ENCODE measurements at places on chromosomes 12 and 14.

- no peak for DNase-seq
These were observed 57.3 kb downstream of the GALNT16 start for GRCh38 chr14:69317102-69317755.

GRCh38 chr12:109178532-109178931 is 62.1 kb downstream of the ACACB start:
- no peak for DNase-seq

- no peak for DNase-seq
These were observed 53.3 kb upstream of the NCOR2 start for GRCh38 chr12:124620606-124621295.

DNA sequence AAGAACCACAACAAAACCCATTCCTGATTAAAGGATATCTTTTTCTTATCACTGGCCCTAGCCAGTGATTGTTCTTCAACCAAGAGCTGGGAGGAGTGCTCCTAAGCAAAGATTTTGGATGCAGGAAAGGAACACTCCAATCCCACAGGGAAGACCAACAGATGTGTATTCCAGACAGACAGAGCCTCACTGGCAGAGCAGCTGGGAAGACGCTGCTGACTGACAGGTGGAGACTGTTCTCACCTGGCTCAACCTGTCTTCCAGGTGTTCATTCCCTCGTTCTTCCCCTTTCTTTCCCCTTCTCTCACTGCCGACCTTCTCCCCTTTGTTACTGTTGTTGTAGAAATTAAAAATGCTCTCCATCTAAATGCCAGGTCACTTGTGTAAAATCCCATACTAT is 89.7 kb upstream of the CCDC198 start:
- no peak for DNase-seq

GRCh38 chr14:75404847-75405246 is 23.0 kb upstream of the JDP2 start:
- no peak for DNase-seq

GRCh38 chr14:49946320-49947141 is 53.6 kb downstream of the ARF6 start:
- peak; percentile 72 for DNase-seq

DNA sequence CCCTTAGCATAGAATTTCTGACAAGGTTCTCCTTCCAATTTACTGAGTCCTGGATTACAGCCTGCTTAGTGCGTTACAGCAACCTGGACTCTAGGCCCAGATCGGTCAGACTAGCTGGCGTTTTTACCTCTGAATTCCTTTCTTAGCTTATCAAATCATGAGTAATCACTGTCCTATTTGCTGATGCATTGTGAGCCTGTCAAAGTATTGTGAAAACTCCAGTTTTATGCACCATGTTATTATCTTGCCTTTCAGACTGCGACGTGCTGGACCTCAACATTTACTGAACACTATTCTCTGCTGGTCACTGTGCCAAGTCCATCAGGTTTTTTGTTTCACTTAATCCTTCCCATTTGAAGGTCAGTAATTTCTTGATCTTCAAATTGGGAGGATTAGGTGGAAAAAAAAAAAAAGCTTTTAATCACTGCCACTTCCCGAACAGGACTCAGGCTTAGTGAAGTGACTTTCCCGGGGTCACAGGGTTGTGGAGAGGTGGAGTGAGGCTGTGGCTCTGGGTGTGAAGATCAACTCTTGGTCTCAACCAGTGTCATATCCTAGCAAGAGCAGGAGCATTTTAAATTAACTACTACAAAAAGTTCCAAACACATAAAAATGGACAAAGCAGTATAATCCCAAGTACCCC is 31.2 kb downstream of the FBXO21 start:
- DNase-seq: no peak

DNA sequence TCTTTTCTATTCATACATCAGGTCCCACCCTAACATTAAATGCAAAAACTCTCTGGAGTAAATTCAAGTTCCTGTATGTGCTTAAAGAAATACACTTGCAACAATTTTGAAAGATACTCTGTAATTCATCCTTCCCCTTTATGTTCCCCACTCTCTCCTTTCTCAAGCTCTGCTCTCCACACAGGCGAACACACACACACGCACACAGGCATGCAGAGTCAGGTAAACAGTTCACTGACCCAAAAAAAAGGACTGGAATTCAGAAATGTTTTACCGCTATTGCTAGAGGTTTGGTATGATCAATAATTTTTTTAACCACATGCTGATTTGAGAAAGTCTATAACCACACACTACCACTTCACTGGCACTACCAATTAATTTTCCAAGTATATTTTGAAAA is 152.4 kb upstream of the TMCC3 start:
- DNase-seq: no peak

DNA sequence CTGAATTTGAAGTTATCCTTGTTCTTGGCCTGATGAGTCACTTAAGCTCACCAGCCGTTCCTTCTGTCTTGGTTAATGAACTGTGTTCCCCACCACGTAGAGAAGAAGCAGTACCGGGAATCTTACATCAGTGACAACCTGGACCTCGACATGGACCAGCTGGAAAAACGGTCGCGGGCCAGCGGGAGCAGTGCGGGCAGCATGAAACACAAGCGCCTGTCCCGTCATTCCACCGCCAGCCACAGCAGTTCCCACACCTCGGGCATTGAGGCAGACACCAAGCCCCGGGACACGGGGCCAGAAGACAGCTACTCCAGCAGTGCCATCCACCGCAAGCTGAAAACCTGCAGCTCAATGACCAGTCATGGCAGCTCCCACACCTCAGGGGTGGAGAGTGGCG is 68.2 kb downstream of the FRMD6 start:
- no peak for DNase-seq

GRCh38 chr14:77843195-77843594 is 43.3 kb downstream of the ADCK1 start:
- no peak for DNase-seq

DNA sequence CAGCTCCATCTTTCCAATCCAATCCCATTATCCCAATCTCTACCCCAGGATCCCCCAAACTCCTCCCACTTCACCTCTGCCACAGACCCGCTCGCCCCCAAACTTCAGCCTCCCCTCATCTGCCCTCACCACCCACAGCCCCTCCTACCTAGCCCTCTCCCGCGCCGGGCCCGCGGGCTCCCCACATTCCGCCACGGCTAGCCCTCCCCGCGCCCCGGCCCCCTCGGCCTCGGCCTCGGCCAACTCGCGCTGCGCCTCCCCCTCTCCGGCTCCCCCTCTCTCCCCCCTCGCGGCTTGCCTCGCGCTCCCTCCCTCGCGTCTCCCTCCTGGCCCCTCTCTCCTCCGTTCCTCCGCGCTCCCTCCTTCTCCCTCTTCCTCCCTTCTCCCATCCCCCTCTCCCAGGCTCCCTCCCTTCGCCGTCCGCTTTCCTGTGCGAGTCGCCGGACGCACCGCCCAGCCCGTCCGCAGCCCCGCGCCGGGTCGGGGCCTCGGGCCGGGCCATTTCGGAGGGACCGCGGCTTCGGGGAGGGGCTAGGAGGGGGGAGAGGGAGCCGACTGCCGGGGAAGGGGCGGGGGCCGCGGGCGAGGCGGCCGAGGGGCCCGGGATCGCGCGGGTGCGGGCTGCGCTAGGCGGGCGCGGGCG is at the start of gene ATN1:
Gene ATN1, plus strand, starts transcription at position 581 of the 643 bp plus-strand sequence. CDS start 6,043 bp downstream, outside the sequence.
- no peak for DNase-seq

- no peak for DNase-seq
These were observed 222.1 kb downstream of the AACS start for GRCh38 chr12:125287155-125287847.

DNA sequence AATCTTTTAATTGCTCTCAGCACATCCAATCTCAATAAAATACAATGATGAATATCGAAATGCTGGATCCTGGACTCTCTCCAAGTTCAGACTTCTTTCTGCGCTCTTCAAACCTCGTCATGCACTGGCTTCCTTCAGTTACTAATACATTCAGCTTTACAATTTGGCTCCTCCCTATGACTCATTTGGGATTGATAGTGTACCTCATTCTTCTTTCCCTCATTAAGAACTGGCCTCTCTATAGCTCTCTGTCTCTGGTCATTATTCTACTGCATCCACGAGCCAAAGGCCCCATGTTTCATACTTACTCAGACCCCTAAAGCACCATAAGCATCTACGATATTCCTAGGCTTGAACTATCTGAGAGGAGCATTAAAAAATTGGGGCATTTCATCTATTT is 4.9 kb downstream of the TSPAN8 start:
- DNase-seq: no peak

DNA sequence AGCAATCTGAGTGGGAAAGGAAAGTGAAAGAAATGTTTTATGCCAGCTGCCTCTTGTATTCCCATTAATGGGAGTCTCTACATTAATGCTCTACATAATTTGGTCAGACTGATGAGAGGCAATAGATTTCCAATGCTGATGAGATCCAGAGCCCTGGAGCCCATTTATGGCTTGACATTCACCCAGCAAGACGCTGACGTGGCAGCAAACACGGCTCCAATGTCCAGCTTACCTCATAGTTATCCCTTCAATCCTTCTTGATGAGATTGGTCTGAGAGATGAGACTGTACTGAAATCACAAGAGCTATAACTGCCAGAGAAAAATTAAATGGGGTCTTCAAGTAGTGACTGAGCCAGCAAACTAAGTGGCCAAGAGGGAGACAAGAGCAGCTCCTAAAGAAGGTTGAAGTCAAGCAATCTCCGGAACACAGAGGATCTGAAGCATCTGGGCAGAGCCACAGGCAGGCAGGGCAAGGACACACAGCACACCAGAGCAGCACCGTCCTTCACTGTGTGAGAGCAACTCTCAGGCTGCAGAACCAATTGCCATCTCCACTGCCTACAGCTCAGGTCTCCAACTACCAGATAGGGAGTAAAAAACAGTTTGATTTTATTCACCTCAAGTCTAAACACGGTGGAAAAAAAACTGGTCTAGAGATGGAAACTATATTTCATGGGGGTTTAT is 7.3 kb upstream of the MYO1A start:
- DNase-seq: no peak

- DNase-seq: no peak
These were observed 84.0 kb downstream of the PTPN21 start for GRCh38 chr14:88470542-88471440.

DNA sequence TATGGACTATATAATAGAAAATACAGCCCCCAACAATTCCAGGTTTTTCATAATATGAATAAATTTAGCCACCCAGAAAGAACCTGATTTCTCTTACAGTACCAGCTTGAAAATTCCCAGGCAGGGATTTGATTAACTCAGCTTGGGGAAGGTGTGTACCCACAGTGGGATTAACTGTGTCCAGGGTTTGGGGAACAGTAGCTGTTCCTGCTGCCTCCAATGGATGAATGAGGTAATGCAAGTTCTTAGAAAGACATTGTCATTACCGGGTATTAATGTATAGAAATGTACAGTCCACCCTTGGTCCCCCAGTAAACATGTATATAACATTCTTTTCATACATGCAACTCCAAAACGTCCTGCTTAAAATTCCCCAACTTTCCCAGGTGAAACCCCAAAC is 115.6 kb downstream of the LRIG3 start:
- no peak for DNase-seq

DNA sequence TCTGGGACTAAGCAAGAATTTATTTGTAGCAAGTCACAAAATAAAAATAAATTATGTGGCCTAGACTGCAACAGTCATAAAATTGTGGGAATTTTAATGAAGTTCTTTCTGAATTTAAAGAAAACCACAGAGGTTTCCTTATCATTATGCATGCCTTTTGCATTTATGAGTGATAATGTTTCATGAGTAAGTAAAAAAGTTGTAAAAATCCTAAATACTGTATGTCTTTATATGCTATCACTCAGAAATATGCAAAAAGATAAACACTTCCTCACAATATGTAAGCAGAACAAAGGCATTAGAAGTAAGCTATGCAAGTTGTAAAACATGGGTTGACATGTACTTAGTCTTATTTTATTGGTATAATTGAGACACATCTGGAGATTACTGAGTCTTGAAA is 239.4 kb upstream of the PDE3A start:
- DNase-seq: no peak

DNA sequence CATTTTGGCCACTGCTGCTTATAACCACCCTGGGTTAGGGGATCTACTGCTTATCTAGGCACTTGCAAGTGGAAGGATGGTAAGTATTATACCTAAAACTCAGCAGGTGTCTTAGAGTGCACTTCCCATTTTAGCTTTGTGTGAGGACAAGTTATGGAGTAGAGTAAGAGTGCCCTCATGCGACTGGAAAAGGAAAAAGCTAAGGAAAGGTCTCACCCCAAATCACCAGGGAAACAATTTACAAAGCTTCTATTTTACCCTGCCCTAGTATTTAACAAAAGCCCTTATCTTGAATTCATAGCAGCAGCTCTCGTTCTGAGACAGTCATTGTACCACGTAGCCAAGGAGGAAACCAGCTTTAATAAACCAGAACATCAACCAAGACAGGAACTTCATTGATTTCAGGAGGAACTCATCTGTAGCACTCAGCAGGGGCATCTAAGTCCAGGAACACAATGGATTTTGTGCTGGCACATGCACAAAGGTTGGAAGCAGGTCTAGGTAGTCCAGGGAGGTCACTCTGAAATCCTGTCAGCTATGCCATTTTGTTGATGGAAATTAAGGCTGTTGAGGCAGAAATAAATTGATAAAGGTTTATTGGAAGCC is 2.9 kb downstream of the RDH12 start:
- peak; percentile 62 for DNase-seq

DNA sequence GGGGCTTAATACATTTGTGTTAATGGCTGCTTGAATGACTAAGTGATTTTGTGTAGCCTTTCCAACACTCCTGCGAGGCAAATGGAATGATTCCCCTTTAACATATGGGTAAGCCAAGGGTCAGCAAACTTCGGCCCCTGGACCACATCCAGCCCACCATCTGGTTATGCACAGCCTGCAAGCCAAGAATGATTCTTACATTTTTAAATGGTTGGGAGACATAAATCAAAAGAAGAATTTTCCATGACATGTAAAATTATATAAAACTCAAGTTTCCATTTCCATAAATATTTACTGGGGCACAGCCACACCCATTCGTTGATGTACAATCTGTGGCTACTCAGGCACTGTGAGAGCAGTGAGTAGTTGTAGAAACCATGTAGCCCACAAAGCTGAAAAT is 9.0 kb downstream of the SLC8B1 start:
- DNase-seq: no peak

- no peak for DNase-seq
These were observed 31.6 kb downstream of the TULP3 start for GRCh38 chr12:2922329-2922728.

DNA sequence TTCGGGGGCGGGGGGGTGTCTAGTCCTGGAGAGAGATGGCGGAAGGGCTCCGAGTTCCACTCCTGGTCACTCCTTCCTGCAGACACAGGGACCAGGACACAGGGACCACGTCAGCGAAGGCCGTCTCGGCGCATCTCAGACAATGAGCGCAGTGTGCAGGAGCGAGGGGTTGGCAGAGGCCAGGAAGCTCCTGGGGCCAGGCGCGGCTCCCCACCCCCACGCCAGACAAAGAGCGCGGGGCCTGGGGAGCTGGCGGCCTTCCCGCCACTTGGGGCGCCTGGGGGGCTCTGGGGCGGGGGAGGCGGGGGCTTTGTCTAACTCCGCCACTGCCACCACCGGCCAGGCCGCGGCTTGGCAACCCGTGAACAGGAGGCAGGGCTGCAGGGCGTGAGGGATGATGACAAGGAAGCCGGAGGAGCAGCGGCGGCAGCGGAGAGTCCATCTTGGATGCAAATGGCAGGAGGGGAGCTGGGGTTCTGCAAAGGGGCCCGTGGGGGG is 2.2 kb downstream of the CDK2AP1 start:
- no peak for DNase-seq
